ENCODE measurements at places on chromosomes 1 and 21.

DNA sequence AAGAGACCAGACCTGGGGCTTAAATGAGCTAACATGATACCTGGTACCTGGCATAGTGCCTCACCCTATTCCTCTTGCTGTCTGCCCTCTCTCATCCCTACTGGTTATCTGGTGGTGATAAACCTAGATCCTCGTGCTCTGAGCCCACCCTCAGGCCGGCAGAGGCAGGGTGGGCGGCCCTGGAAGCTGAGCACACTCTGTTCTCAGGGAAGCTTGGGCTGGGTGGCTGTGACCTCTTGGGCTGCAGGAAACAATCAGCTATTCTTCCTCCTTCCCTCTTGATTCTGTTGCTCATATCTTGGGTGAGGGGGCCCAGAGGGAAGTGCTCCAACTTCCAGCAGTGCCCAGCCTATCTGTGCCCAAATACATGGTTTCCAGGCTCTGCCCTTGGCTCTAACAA, 42.0 kb downstream of the SDC3 start:
- DNase-seq, result no peak

DNA sequence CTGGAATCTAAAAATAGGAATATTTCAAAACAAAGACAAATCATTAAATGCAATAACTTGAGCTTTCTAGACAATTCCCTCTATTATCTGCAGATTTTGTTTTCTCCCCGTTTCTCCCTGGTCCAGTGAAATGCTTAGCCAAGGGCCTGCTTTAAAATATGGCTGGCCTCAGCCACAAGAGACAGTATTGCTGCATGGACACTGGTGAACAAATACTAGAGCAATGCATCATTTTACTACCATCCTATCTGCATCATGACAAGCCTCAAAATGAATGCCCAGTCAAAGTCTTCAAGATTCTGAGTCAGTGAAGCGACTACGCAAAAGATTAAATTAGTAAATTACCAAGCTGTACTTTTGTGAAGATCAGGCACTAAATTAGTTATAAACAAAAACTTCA, 80.5 kb downstream of the ENAH start:
- DNase-seq, result no peak

GRCh38 chr1:113391649-113392271, 1.4 kb downstream of the MAGI3 start:
- no peak for DNase-seq

GRCh38 chr1:160534823-160535605, 12.0 kb upstream of the SLAMF6 start:
- no peak for DNase-seq

- DNase-seq, result no peak
These were observed 179.2 kb upstream of the RAB4A start for GRCh38 chr1:229091721-229092136.

GRCh38 chr1:56330391-56331026, 248.9 kb downstream of the PLPP3 start:
- DNase-seq, result no peak

- no peak for DNase-seq
These were observed 36.1 kb upstream of the PRKACB start for GRCh38 chr1:84107955-84108354.

DNA sequence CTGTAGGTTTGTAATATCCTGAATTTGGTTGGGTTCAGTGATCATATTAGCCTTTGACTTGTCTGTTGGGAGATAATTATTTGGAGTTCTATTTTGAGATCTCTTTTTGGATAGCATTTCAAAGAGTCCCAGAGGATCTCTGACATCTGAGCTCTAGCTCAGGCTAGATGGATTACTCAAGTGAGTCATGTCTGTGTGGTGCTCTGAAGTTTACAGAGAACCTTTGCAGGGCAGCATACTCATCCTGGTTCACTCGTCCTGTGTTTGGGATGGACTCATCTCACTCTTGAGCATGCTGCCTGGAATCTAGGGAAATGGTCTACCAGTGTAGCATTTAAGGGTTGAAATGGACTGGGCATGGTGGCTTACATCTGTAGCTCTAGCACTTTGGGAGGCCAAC, 29.4 kb upstream of the BMP8A start:
- no peak for DNase-seq

DNA sequence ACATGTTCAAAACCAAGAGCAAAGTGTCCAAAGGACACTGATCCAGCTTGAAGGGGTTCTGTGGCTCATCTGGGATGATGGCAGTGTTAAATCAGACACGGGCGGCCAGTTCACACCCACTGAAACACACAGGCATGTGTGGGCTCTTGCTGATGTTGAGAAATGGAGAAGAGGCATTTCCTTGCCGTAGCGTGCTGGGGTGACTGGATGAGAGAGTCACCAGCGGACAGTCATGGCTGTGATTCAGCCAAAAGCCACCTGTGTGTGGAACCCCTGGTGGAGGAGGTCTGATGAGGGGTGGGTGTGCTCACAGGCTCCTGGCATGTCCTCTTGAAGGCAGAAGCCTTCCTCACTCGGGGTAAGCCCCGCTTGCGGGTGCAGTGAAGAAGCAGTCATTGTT, 7.2 kb downstream of the C1orf35 start:
- no peak for DNase-seq

GRCh38 chr1:38285807-38286530, 239.4 kb upstream of the POU3F1 start:
- DNase-seq, result no peak

- DNase-seq, result no peak
These were observed 42.8 kb downstream of the PRDM15 start for GRCh38 chr21:41836166-41837015.

DNA sequence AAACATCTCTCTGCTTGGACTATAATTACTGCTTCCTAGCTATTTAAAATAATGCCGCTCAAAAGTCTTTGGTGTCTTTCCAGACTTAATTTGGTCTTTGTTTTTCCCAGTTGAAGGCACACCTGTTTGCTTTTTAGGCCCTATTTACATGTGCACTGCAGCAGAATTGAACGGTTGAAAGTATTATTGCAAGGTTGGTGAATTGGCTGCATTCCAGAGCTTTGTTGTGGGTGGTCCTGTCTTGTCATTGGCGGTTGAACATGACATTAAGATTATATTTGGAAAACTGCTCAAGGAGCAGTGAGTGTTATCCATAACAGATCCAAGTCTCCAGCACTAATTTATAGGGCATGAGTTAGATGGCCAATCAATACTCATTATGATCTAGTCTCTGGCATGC, 656.3 kb downstream of the PTPRC start:
- no peak for DNase-seq

GRCh38 chr1:78355656-78356055, 135.1 kb upstream of the PTGFR start:
- no peak for DNase-seq

DNA sequence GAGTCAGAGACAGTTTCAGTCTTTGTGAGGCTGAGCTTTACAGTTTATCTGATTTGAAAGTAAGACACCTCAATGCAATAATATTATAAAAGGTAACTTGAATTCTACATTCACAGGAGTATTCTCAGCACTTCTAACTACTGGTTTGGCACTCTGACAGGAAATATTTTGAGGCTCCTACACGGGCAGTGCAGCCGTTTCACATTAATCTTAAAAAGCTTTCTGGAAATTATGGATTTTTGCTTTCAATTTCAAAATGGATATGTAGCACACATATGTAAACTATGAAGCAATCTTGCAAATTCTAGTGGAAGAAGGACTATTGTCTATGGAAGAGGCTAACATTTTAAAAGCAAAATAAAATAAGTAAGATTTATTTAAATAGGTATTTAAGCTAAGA, 262.9 kb upstream of the SNX7 start:
- DNase-seq, result no peak

- no peak for DNase-seq
These were observed 36.1 kb downstream of the GADD45A start for GRCh38 chr1:67721112-67721511.

- DNase-seq, result no peak
These were observed 106.5 kb downstream of the UCHL5 start for GRCh38 chr1:192952646-192953045.

DNA sequence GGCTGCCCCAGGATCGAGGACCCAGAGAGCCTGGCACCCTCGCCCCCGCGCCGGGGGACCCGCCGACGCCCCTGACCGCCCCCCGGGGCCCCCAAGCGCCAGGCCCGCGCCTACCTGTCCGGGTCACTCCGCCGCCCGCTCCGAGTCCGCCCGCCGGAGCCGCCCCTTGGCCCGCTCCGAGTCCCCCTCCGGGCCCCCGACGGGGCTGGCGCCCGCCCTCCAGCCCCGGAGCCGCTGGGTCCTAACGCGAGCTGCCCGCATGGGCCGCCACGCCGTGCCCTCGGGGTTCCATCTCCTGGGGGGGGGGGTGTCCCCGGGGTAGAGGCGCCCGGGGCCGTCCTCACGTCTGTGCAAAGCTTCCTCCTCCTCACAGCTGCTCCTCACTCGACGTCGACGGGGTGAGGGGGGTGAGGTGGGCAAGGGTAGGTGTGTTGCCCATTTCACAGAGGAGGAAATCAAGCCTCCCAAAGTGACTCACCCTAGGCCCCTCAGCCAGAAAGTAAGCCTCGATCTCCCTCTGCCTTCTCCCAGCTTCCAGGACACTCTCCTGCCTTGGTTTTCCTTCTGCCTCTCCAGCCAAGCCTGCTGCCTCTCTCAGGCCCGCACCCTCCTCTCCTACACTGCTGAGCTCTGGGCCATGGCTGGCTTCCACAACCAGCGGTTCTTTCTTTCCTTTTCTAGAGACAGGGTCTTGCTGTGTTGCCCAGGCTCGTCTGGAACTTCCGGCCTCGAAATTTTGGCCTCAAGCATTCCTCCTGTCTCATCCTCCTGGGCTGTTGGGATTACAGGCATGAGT, at the start of gene MFAP2:
Gene MFAP2, minus strand, starts transcription at position 148 of the 796 bp plus-strand sequence. CDS start 2,347 bp downstream, outside the sequence.
- no peak for DNase-seq
